Myocyte (in vitro differentiated cells): ENCODE measurements at places on chromosomes 4 and X. TPM values are rescaled to one million over a fixed set of nuclear protein-coding genes. Genes with fewer than 3 reads are reported as not detected.

DNA sequence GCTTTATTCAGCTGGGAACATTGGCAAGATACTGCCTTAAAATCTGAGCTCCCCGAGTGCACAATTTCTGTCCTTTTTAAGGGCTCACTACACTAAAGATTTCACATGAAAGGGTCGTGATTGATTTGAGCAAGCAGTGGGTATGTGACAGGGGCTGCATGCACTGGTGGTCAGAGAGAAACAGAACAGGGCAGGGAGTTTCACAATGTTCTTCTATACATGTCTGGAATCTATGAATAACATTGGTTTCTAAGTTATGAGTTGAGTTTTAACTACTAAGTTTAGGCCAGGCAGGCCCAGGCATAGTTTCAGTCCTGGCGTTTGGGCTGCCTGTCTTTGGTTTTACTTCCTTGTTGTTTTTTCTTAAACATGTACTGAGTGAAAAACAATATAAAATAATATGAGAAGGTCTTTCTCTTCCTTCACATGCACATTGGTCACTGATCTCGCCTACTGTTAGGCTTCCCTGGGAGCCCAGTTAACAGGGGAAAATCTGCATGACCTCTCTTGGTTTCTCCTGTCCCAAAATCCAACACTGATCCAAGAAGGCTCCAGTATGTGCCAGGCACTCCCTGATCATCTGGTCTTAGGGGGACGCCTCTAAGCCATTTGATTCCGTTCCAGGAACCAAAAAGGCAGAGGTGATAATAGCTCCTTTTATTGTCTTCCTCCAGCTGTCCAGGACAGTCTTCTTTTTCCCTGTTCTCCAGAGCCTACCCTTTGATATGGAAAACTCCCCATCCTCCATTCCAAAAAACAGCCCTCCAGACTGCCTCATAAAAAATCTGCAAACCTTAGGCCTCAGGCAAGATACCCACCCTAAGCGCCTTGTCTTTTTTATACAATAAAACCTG, at the start of gene UGT2B17:
UGT2B17 (minus strand) TSS at position 51 of the 854 bp plus-strand sequence. CDS start 7,838 bp downstream, outside the sequence.
- peak; percentile 56 for DNase-seq

- DNase-seq, result no peak
These were observed 197.1 kb upstream of the MAMLD1 start for GRCh38 chrX:150165776-150166610.

DNA sequence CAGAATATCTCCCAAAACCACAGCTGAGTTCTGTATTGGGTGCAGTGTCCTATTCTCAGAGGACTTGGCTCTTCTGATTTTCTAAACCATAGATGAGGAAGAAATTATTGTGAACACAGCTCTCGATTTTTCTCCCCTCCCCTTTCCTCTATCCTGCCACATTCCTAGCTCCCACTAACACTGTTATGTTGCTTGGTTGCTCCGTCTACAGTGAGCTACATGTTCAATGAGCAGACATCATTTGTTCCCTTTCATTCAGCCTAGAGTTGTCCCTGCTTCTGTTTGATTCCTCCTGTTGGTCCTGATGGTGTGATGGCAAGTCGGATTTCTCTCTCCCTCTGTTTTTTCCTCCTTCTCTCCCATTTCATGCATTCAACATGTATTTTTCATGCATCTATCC, 65.9 kb downstream of the DIPK2B start:
- DNase-seq, result no peak

Gene TMSB15A
- 0.35 TPM in 1 of 2 replicates, not detected in the other for total RNA-seq

DNA sequence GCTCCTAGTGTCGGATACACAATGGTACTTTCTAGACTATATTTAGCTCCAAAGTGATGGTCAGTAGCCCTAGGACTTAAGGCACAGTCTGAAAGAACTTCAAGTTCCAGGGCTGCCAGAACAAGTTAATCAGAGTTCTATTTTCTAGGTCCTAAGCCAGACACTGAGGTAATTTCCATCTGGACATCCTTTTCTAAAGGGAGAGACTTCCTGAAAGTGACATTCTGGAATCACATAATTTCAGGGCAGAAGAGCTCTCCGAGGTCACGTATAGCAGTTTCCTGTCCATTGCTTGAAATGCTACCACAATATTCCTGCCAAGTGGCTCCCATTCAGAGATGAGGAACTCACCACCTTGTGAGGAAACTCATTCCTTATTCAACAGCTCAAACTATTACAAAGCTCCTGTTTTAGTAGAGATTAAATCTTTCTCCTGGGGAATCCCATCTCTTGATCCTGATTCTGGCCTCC, 117.9 kb downstream of the COL25A1 start:
- peak; percentile 15 for DNase-seq

Gene XG
- total RNA-seq, result 0.27 and 1.5 TPM in 2 replicates

- DNase-seq, result no peak
These were observed 22.4 kb upstream of the IL21 start for GRCh38 chr4:122643257-122643656.

GRCh38 chr4:626201-627091, 1.1 kb downstream of the PDE6B start:
- DNase-seq, result peak; percentile 26

Gene CT45A5
- total RNA-seq, result not detected in 2 replicates

Gene TMEM131L
- 12.1 and 13.3 TPM in 2 replicates for total RNA-seq

Gene GABRB1
- total RNA-seq, result not detected in 2 replicates

DNA sequence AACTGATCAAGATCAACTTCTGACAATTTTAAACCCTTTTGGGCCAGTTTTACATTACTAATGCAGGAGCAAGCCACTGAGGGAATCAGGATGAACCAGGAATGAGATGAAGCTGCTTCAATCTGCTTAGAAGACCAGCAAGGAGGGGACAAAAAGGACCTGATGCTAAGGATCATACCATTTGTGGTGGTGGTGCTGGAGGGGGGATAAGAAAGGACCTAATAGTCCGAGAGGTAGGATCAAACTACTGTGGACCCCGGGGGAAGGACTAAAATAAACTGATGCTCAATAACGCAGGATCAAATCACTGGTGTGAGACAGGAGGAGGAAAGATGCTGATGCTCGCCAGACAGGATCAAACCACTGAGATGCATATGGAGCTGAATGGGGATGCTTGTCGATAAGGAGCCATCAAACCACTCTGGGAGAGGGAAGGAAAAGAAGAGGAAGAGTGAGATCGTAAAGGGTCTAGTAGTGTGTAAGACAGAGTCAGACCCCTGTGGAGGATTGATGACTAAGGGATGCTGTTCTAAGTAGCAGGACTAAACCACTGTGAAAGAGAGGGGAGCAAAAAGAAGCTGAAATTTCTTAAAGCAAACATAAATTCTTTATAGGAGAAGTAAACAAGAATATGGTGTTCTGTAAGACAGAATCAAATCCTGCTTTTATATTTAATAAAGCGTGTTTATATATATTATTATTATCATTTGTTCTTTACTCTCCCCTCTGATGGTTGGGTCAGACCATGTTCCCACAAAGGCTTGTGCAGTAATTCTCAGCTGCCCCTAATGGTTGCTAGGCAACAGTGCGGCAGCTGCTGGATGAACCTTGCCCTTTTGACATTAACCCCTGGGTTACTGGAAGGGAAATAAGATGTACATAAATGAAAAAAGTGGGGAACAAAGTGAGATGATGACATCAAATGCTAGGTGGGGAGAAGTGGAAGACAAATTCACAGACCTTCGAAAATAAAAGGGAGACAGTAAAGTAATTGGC, 432.5 kb upstream of the FGF16 start:
- peak; percentile 1 for DNase-seq

Gene TGIF2LX
- total RNA-seq, result not detected in 2 replicates

- DNase-seq, result peak; percentile 13
These were observed 84.9 kb downstream of the RAB28 start for GRCh38 chr4:13399257-13399656.

DNA sequence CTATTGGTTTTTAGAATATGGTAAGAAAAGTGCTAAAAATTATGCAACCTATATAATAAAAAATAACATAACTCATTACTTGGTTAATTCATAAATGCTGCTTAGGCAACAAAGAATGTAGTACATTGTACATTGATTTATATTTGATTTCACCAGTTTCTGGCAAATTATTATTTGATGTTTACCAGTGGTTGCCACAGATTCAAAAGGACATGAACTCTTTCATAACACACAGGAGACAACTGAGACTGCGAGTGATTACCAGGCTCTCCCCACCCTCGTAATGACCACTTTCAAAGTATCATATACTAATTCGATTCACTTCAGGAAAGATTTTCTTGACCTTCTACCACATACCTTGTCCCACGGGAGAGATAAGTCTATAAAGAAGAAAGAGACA, 158.5 kb downstream of the NR3C2 start:
- no peak for DNase-seq

Gene ERAS
- not detected in 2 replicates for total RNA-seq

DNA sequence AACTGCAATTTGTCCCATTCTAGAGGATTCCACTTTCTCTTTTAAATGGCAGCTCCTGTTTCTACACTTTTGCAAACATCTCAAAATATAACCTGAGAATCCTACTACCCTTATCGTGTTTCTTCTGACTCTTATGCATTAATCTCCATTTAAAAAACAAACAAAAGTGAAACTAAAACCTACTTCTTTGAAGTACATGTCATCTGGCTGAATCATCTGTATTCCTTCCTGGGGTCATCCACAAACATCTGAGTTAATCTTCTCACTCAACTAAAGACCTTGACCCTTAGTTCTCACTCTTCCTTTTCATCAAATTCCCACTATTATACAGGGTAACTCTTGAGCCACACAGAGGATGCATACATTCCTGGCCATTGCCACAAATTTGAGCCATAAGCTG, 584.8 kb downstream of the PPARGC1A start:
- DNase-seq, result peak; percentile 6
